Stimulated activated CD4-positive, alpha-beta T cell treated with anti-CD3 and anti-CD28 coated beads, Interleukin-4, amount 100 ng/mL, for 48 hours (primary cell): ENCODE measurements at places on chromosomes 4 and X.

DNA sequence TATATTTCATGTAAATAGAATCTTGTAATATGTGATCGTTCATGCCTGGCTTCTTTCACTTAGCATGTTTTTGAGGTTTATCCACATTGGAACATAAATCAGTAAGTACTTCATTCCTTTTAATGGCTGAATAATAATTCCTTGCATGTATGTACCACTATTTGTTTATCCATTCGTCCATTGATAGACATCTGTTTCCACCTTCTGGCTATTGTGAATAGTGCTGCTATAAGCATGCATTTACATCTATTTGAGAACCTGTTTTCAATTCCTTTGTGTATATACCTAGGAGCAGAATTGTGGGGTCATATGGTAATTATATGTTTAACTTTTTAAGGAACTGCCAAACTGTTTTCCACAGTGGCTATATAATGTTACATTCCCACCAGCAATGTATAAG lies 356.7 kb upstream of the DIPK2B start:
- no peak for DNase-seq

- DNase-seq, result no peak
These were observed 185.7 kb upstream of the ZCCHC13 start for GRCh38 chrX:74117962-74118902.

GRCh38 chr4:52853351-52853750 lies 8.8 kb upstream of the RASL11B start:
- no peak for DNase-seq

- no peak for DNase-seq
These were observed 25.4 kb downstream of the EIF4E start for GRCh38 chr4:98903561-98903960.

- no peak for DNase-seq
These were observed 60.6 kb downstream of the GSPT2 start for GRCh38 chrX:51803833-51804232.

DNA sequence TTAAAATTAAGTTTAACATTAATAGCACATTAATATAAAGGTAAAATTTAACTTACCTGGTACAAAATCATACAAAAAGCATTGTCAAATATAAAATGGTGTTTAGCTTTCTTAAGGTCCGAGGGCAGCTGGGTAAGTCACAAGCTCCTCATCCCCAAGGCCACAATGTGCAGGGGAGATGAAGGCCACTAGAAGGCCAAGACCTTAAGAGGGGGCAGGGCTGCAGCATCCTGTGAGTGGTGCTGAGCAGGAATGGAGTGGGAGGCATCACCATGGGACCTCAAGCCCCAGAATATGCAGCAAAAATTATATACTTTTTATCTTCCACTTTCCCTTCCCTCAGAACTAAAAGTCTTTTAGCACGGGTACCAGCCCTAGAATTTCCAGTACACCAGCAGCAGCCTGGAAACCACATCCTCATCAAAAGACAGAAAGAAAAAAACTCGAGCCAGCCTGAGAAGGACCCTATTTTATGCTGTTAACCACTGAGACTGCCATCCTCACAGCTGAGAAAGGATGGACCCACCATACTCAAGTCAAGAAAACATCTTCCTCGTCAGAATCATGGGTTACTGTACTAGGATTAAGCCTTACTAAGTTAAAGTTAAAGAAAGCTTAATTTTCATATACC lies 13.0 kb upstream of the RHOXF2 start:
- no peak for DNase-seq

DNA sequence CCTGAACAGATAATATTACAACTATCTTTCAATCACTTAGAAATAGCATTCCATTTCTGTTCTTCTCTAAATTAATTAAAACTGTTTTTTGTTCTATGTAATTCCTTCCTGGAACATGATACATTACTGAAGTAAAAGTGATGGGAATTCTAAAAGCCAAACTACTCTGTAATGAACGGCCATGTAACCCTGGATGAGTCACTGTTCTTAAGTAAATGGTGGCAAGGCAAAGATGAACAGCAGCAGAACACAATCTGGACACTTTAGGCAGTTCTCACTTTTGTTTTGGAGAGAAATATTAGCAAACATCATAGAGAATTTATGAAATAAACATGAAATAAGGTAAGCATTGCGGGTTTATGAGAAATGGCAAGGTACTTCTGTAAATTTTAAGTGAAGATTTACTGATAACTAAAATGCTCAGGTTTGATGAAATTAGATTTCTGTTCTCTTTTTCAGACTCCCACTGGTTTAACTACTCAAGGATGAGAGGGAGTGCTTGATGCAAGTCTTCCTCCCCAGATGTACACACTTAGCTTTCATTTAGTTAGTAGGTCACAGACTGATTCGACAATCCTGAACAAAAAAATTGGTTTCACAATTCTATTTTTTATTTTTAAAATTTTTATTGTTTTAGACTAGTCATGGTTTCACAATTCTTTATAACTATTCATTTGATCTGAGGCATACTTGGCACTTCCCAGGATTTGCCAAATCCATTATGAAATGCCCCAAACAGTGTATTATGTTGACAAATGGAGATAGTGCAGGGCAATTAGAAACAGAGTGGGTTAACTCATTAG lies 964 bp upstream of the GPR82 start:
- no peak for DNase-seq

DNA sequence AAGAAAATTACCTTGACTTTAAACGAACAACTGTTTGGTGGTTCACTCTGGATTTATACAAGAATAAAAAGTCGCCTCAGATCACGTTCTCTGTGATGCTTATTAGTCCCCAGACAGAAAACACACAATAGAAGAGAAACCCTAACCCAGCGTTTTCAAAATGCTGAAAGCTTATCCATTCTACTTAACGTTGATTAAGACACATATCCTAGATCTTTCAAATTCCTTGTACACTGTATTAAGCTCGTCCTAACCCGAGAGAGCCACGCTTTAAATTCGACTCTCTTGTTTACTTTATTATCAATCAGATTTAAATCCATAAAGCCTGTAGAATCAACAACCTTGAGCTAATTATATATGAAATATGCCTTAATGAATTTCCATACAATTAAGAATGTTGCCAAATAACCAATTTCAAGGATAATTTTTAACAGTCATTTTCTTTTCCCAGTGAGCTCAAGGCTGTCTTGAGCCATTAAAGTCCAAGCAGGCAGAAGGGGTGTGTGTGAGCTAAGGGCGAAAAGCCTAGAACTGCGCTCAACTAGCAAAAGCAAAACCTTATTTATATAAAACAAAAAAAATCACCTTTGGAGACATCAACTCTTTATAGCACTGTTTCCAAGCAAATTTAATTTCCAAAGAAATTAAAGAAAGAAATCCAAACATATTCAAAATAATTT lies 981 bp upstream of the PITX2 start:
- no peak for DNase-seq

- no peak for DNase-seq
These were observed 45.3 kb downstream of the TENM3 start for GRCh38 chr4:182288534-182288933.

DNA sequence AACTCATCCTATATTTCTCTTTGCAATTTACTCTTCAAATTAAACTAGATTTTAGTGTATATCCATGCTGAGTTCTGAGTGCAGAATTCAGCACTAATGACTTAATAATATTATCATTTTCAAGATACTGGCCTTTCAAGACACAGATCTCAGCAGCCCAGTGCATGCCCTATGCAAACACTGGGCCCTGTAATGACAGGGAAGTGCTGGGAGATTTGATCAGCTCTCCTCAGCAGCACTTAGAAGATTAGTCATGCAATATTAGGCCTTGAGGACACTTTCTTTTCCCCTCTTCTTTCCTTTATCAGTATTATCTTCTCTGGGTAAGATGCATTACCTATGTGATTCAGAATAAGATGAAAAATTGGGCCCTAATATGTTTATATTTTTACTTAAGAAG lies 207.1 kb downstream of the PPP3CA start:
- DNase-seq, result no peak

DNA sequence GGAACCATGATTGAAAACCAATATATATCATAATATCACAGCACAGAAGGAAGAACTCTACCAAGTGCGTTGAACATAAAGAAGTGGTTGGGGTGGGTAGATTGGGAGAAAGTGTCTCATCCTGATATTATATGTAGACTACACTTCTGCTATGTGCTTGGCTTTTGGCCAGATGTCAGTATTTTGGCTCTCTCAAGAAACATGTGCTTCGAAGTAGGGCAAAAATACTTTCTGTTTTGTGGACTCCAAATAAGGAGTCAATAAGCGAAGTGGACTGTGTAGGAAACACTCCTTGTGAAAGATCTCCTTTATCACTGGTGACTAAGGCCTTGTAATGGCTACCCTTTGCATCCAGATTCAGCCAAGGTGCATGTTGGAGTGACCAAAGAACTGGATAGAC lies 7.8 kb upstream of the HPSE start:
- no peak for DNase-seq

DNA sequence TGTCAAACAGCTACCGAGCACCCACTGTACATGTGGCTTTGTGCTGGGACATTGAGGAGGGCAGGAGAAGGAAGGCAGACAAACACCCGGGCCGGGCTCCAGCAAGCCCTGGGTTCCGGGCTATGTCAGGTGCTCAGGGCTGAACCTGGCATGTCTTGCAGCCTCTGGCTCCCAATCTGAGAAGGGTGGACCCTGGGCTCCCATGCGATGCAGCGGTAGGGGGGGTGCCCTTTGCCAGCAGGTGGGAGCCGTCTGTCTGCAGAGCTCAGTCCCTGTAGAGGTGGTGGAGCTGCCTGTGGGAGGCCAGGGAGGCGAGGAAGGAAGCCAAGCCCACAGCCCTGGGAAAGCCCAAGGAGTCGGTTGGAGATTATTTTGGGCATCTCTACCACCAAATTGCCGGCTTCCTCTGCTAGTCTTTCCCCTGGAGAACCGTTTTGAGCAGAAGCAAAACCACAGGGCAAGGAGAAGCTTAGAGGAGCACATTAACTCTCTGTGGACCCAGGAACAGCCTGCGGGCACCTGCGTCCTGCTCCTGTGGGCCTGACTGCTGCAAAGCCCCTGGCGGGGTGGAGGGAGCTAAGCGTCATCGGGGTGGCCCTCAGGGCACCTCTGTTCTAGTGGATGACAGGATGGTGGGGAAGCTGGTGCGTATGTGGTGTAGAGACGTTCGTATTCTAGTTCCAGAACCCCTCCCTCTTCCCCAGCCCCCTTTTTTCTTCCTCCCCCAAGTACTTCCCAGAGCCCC lies 10.3 kb downstream of the CPZ start:
- no peak for DNase-seq

DNA sequence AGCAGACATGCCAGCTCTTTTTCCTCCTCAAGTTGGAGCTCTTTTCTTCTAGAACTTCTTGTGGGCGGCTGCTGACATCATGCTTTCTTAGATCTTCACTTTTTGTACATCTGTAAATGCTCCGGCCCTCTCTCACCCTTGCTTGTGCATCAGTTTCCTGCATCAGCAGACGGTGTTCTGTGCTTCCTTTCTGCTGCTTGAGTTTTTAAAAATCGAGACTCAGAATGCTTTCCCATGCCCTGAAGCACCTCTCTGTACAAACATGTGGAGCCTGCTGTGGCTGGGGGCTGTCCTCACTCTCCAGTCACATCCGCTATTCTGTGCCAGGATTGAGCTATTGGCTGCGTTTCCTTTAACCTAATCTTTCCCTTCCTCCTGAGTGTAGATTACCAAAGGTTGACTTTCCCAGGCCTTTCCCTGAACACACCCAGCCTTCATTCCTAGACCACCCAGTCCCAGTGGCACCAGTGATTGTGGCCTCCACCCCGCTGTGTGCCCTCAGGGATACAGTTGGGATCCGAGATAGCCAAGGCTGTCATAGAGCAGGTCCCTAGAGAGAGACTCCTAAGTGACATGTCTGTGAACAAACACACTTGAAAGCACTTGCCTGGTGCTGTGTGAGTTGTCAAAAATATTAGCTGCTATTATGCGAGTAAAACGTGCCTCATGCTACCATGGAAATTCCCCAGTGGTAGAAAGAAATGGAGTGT lies 41.9 kb downstream of the TNIP2 start:
- no peak for DNase-seq
